ENCODE measurements at places on chromosomes 1 and 21.

- no peak for DNase-seq
Observed at GRCh38 chr1:220420726-220421125, 107.2 kb upstream of the MARK1 start.

GRCh38 chr21:20618878-20619277 lies 379.3 kb upstream of the NCAM2 start:
- no peak for DNase-seq

- DNase-seq: no peak
Observed at GRCh38 chr1:226382030-226382429, 25.9 kb downstream of the PARP1 start.

DNA sequence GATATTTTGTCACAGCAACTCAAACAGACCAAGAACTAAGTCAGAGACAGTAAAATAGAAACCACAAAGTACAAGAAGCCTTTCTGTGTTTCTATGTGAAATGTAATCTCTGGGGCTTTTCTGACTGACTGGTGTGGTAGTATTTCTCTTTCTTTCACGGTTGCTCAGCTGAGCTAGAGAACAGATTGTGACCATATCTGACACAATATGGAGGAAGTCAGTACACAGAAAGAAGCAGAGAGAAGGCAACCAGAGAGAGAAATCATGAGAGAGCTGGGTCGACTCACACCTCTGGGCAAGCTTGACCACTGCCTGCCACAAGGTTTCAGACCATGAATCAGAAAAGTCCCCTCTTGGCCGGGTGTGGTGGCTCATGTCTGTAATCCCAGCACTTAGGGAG lies 208.9 kb upstream of the GREM2 start:
- DNase-seq: no peak

- no peak for DNase-seq
Observed at GRCh38 chr1:170355267-170355801, 176.6 kb upstream of the GORAB start.

DNA sequence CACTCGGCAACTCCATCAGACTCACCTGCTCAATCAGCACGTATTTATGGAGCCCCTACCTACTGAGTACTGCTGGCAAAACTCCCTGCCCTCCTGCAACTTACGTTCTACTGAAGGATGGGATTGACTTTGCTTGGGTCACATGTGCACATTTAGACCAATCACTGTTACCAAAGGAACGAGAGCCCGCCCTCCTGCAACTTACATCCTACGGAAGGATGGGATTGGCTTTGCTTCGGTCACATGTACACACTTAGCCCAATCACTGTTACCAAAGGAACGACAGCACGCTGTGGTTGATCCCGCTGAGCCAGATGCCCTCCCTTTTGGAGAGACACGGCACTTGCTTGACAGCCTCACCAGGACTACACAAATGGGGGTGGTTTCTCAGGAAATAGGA lies 46.0 kb downstream of the UBIAD1 start:
- no peak for DNase-seq

GRCh38 chr1:16342331-16343062 lies 9.8 kb downstream of the FBXO42 start:
- no peak for DNase-seq

DNA sequence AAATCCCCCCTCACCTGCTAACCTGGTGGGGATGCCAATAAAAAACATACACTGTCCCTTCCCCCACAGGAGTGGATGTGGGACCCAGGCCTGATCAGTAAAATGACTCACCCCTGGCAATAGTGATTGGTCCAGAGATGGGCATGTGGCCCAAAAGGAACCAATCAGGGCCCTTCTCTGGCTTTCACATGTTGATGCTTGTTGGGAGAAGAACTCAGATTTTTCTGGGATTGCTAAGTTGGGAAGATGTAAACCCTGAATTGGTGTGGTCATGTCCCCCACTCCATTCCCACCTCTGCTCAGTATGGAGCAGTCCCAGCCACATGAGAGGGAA lies 43.6 kb upstream of the ACTL8 start:
- DNase-seq: no peak

DNA sequence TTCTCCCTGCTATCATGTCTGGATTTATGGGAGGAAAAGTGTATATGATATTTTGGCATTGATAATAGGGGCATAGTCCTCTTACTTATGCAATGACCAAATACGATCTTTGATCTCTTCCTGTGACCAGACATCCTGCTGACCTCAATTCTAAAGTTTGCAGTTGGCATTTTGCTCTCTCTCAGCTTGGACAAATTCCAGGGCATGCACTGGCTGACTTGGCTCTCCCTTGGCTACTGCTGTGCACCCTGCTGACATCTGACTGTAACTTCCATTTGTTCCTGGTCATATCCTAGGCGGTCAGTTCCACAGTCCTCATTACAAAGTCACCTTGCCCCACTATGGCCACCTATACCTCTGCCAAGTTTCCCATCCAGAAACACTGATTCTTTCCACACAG lies 380.7 kb upstream of the NR5A2 start:
- DNase-seq: no peak

GRCh38 chr1:36380782-36381181 lies 4.9 kb downstream of the STK40 start:
- DNase-seq: no peak

- no peak for DNase-seq
Observed at GRCh38 chr21:29669416-29669815, 270.4 kb downstream of the GRIK1 start.

DNA sequence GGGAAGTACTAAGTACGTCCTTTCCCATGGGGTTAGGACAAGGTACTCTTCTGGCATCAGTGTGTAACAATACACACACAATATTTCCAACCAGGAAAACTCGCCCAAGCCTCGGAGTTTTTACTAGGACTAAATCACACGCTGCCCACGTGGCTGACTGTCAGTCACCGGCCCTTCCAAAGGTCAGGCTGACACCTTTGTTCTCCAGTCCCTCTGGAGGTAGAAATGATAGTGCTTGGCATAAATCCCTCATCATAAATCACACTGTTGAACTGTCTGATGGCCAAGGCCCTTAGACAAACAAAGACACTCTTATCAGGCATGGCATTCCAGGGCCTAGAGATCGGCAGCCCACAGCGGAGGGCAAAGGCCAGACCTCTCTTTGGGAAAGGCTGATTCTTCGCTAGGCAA lies 16.9 kb upstream of the SLAMF9 start:
- no peak for DNase-seq

GRCh38 chr21:42524341-42525028 lies 10.8 kb downstream of the SLC37A1 start:
- DNase-seq: no peak

GRCh38 chr1:192147696-192148095 lies 10.6 kb upstream of the RGS18 start:
- DNase-seq: no peak

DNA sequence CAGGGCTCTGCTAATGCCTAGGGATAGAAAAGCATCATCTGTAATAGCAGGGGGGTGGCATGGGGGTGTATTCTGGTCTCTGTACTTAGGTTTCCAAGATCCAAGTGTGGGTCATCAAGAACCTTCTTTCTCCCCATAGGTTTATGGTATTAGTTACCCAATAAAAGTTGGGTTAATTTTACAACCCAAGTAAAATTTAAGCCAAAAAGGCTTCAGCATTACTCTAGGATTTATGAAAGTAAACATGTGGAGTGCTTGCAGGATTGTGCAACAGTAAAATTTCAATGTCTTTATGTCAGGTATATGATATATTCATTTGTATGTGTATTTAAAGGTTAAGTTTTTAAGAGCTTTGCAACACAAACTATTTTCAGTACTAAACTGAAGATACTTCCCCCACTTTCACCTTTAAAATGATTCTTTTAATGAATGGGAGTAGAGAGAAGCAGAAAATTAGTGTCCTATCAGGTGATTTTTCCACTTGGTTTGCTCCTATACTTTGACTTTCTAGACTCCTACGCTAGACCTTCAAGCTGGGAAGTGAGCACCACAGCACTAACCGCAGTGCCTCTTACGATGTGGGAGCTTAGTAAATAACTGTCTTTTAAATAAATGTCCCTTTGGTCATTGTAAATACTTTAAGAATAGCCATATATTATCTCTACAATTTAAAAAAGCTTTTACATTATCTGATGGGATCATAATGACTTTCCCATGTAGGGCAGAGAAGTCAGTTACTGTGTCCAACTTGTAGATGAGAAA lies 67.8 kb upstream of the UBE2U start:
- no peak for DNase-seq

GRCh38 chr1:96416701-96417444 lies 304.7 kb upstream of the PTBP2 start:
- no peak for DNase-seq

DNA sequence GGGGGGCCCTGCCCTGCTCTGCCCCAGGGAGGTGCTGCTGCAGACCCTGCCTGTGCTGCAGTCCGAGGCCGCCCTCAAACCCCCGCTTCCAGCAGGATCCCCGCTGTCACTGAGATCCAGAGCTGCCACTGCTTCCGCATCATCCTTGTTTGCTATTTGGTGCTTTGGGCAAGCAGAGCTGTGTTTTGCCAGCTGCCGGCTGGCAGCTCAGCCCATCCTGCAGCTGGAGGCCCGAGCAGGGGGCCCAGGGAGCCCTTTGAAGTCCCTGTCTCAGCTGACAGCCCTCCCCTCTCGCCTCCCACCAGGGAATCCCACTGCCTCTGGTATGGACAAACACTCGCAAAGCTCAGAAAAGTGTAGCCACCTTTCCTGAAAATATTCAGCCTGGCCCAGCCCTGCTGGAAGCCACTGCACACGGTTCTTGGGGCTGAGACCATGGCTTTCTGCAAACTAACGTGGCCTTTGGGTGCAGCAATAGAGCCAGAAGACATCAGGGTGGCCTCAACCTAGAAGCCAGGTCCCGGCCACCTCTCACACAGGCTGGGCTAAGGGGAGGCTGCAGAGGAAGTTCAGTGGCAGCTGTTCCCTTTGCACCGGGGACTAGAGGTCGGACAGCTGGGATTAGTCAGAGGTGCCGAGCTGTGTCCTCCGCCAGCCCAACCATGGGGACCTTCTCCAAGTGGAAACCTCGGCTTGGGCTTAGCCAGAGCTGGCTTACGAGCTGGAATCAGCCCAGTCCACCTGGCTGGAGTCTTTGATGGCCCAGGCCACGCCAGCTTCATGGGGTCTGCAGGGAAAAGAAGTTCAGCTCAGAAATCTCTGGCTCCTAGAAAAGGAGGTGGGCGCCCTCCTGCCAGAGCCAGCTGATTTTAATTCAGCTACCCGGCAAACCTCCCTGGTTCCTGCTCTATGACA lies 107.1 kb downstream of the SPSB1 start:
- no peak for DNase-seq

DNA sequence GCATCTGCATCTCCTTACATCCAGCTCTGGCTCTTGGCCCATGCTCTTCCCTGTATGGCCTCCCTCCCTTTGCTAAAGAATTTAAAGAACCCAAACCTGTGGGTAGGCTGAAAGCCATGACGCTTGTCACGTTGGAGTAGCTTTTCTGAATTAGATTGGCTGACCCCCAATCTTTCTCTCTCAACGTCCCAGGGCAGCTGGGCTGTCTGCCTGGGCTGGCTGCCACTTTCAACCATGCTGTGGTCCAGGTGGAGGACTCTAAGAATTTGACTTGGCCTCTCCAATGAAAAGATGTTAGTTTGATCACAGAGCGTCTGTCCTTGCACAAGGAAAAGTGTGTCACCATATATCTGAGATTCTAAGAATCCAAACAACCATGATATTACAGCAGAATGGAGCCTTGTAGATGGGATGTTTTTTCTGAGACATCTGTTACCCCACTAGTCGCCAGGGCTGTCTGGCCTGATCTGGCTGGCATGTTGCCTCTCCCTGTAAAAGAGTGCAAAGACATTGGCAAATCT lies 6.5 kb upstream of the IGSF3 start:
- DNase-seq: no peak

- DNase-seq: no peak
Observed at GRCh38 chr1:112694363-112694929, 12.5 kb downstream of the RHOC start.

- no peak for DNase-seq
Observed at GRCh38 chr1:85451236-85451830, 13.6 kb downstream of the DDAH1 start.

- no peak for DNase-seq
Observed at GRCh38 chr1:79128722-79129121, 122.2 kb upstream of the ADGRL4 start.

GRCh38 chr1:226220473-226221189 lies 2.8 kb upstream of the MIXL1 start:
- DNase-seq: no peak

DNA sequence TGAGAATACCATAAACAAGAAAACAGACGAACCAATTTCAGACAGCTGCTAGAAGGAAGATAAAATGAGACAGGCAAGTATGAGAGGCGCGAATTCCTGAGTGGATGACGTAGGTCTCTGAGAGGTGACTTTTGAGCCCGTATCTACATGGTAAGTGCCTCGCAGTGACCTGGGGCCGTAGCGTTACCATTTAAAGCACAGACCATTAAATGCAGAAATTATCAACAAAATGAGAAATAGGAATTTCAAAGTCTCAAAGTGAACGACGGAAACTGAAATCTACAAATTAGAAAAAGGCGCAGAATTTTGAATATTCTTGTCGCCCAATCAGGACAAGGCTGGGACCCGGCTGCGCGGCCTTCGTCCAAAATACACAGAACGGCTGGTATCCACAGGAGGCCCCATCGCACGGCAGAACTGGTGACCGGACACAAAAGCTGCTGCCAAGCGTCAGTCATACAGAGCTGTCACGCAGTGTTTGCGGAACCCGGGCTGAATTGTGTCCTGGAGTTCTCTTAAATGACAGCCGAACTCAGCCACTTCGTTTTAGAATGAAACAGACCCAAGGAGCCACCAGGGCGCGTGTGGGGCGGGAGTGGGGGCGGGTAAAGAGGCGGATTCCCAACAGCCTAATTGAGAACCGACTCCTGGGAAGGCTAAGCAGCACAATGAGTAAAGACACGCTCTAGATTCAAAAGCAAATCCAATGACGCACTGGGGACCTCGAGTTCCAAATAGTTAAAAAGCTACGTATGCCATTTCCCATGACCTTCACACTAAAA lies 13.8 kb upstream of the BOLA1 start:
- peak; percentile 57 for DNase-seq

GRCh38 chr1:246782120-246782900 lies 58.1 kb downstream of the SCCPDH start:
- no peak for DNase-seq

GRCh38 chr1:109827466-109827865 lies 63.7 kb upstream of the EPS8L3 start:
- no peak for DNase-seq

GRCh38 chr1:90964444-90965035 lies 57.3 kb downstream of the ZNF644 start:
- no peak for DNase-seq

GRCh38 chr21:17780539-17780938 lies 38.6 kb downstream of the C21orf91 start:
- DNase-seq: no peak

Measured in stimulated activated CD4-positive, alpha-beta T cell treated with anti-CD3 and anti-CD28 coated beads, TNF-alpha, amount 100 ng/mL, for 48 hours (primary cell).